ENCODE measurements at places on chromosomes 6 and 20. TPM values are rescaled to one million over a fixed set of nuclear protein-coding genes. Genes with fewer than 3 reads are reported as not detected.

DNA sequence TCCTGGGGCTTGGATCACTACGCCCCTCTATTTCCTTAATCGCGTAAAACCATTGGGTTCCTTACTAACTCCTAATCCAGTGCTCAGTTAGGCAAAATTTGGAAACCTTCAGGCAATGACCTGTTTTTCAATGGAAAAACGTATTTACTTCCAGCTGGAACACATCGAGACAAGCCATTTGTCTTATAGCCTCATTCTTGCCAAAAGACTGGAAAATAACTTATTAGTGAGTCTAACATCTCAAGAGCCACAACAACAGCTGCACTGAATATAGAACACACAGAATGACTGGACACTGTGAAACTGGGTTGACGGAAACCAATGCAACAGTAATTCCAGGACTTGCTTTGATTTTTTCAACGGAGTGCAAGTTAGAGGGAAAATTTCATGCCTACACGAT lies 125.2 kb upstream of the MAP3K7 start:
- H3K4me3 ChIP-seq = no peak overlapping the region
- no peak overlapping the region for H3K27ac ChIP-seq
- no peaks in the 10 kb centered on the region for H3K27me3 ChIP-seq
- H3K36me3 ChIP-seq = no peaks in the 10 kb centered on the region

GRCh38 chr6:136658711-136659110 lies 108.5 kb upstream of the MAP7 start:
- DNase-seq = no peak
- H3K36me3 ChIP-seq = no peaks in the 10 kb centered on the region
- H3K4me1 ChIP-seq = no peaks in the 10 kb centered on the region
- no peak overlapping the region for H3K4me3 ChIP-seq

DNA sequence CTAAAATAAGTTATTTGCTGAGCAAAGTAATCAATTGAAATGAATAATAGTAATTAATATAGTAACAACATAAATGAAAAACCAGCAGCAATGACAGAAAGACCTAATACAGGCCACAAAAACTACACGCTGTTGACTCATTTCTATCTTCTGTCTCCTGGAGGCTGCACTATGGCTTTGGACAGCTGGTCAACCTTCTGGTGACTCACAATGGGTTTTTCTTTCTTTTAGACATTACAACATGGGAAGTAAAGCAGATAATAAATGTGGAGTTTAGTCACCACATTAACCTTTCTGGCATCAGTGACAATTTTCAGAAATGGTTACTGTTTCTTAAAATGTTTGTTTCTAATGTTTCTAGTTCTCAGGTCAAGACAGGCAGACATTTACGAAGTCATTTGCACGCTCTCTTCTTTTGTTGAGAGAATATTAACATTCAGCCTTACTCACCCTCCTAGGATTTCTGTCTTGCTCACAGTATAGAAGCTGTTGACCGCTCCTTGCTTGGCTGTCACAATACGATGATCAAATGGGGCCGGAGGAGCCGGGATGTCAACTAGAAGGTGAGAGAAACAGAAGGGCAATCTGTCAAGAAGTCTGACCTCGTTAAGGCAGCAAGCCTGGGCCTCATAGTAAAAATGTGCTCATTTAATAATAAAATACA lies 62.2 kb downstream of the MYLK4 start:
- no peak overlapping the region for H3K27ac ChIP-seq
- H3K4me1 ChIP-seq = no peaks in the 10 kb centered on the region
- H3K27me3 ChIP-seq = no peaks in the 10 kb centered on the region
- no peak overlapping the region for H3K4me3 ChIP-seq
- H3K36me3 ChIP-seq = no peaks in the 10 kb centered on the region

GRCh38 chr20:52948491-52948890 lies 23.7 kb upstream of the TSHZ2 start:
- no peak overlapping the region for H3K4me3 ChIP-seq
- DNase-seq = no peak

GRCh38 chr6:4587171-4587570 lies 189.0 kb upstream of the CDYL start:
- peaks cover under 1% of the 10 kb centered on the region for H3K4me1 ChIP-seq
- no peaks in the 10 kb centered on the region for H3K36me3 ChIP-seq
- H3K4me3 ChIP-seq = no peak overlapping the region
- DNase-seq = no peak
- no peaks in the 10 kb centered on the region for H3K27me3 ChIP-seq

DNA sequence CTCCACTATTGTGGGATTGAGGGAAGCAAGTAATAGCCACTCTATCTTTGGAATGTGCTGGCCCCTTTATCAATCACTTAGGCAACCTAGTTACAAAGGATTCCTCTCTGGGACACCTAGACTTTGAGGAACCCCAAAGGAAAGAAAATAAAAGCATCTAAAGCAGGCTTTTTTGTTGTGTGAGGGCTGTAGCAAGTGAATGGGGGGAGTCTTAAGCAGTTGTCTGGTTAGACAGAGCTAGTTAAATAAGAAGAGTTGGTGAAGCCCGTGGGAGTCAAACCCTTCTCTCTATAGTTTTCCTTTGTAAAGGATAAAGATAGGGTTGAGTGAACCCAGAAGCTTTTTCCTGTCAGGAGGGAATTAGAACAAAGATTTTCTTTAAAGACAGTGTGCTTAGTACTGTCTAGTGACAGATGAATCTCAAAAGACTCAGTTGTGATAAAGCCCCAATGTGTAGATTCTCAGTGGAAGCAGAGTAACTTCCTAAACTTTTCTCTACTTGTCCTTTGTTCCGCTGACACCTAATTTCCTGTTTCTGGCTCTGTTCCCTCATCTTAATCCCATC lies 63.3 kb downstream of the HDGFL1 start:
- H3K36me3 ChIP-seq = no peaks in the 10 kb centered on the region
- no peak for DNase-seq
- H3K27me3 ChIP-seq = no peaks in the 10 kb centered on the region
- no peaks in the 10 kb centered on the region for H3K4me1 ChIP-seq
- H3K4me3 ChIP-seq = no peak overlapping the region

DNA sequence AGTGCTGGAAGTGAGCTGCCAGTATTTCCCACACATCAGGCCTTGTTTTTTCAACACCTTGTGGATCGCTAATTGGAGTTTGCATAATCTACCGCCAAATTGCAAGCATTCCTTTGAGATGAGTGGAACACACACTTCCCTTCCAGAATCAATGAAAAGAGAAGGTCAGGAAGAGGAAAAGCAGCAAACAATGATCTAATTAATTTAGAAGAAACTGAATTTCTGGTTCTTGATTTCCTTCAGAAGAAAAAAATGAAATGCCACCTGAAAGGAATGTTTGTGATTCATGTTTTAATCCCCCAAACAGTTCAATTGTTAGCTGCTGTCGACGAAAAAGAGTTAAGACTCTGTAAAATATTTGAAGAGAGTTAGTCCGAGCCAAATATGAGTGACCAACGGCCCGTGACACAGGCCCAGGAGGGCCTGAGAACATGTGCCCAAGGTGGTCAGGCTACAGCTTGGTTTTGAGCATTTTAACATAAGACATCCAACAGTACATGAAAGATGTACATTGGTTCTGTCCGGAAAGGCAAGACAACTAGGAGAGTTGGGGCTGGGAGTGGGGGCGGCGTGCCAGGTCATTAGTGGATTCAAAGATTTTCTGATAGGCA lies 182.3 kb downstream of the MTFR2 start:
- no peaks in the 10 kb centered on the region for H3K27me3 ChIP-seq
- H3K4me1 ChIP-seq = no peaks in the 10 kb centered on the region
- H3K27ac ChIP-seq = peak overlapping the region; percentile 38
- no peak for DNase-seq
- no peak overlapping the region for H3K4me3 ChIP-seq
- H3K36me3 ChIP-seq = no peaks in the 10 kb centered on the region

GRCh38 chr6:148027201-148027600 lies 315.4 kb upstream of the SASH1 start:
- no peaks in the 10 kb centered on the region for H3K4me1 ChIP-seq
- H3K36me3 ChIP-seq = no peaks in the 10 kb centered on the region
- no peak overlapping the region for H3K4me3 ChIP-seq

DNA sequence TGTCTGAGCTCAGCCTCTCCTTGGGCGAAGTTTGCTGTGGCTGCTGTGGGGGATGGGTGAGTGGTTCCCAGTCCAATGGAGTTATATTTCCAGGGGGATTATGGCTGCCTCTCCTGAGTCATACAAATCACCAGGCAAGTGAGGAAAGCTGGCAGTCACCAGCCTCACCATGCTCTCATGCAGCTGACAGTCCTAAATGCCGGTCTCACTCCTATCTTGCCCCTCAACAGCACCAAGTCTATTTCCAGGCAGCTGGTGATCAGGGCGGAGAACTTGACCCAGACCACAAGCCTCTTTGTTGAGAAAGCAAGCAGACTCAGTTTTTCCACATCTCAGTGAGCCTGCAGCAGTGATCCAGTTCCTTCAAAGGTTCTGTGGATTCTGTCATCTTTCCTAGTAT lies 98.9 kb downstream of the TBC1D32 start:
- H3K4me1 ChIP-seq = no peaks in the 10 kb centered on the region
- no peaks in the 10 kb centered on the region for H3K36me3 ChIP-seq
- H3K4me3 ChIP-seq = no peak overlapping the region
- no peak overlapping the region for H3K27ac ChIP-seq
- H3K27me3 ChIP-seq = no peaks in the 10 kb centered on the region

DNA sequence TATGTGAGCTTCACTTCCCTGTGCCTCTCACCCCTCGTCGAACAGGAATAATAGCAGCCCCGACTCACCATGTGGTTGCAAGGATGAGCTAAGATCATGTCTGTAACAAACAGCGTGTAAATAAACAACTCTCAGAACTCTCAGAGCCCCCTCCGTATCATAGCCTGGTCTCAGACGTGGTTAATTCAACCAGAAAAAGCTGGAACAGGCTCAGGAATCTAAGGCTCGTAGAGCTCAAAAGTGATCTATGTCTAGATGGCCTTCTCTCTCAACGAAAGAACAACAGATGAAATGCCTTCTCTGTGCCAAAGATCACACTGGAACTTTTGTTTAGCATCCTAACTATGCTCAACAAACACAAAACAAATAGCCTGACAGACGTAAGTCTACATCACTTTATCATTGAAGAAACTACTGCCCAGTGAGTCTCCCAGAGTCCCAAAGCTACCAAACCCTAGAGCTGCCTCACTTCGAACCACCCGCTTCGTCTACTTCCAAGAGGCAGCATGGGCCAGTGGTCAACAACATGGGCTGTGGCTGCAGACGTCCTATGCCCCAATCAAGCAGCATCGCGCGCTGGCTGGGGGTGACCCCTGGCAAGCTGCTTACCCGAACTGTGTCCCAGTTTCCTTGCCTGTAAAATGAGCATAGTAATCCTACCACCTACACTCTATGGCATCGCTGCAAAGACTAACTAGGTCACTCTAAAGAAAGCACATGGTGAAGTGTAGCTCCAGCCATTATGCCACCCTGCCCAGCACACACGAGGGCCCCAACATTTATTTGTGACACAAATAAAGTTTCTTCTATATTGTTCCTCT lies 35.1 kb downstream of the NFATC2 start:
- H3K27ac ChIP-seq = no peak overlapping the region
- DNase-seq = no peak
- H3K27me3 ChIP-seq = no peaks in the 10 kb centered on the region
- H3K36me3 ChIP-seq = no peaks in the 10 kb centered on the region

GRCh38 chr6:160116411-160116810 lies 5.2 kb upstream of the SLC22A1 start:
- peaks cover 44% of the 10 kb centered on the region for H3K36me3 ChIP-seq
- no peak for DNase-seq
- H3K27ac ChIP-seq = no peak overlapping the region
- H3K4me1 ChIP-seq = no peaks in the 10 kb centered on the region

- DNase-seq = no peak
- no peak overlapping the region for H3K4me3 ChIP-seq
- no peaks in the 10 kb centered on the region for H3K36me3 ChIP-seq
- no peaks in the 10 kb centered on the region for H3K27me3 ChIP-seq
Measured at GRCh38 chr6:66965227-66965626, 1258.2 kb upstream of the EYS start.

DNA sequence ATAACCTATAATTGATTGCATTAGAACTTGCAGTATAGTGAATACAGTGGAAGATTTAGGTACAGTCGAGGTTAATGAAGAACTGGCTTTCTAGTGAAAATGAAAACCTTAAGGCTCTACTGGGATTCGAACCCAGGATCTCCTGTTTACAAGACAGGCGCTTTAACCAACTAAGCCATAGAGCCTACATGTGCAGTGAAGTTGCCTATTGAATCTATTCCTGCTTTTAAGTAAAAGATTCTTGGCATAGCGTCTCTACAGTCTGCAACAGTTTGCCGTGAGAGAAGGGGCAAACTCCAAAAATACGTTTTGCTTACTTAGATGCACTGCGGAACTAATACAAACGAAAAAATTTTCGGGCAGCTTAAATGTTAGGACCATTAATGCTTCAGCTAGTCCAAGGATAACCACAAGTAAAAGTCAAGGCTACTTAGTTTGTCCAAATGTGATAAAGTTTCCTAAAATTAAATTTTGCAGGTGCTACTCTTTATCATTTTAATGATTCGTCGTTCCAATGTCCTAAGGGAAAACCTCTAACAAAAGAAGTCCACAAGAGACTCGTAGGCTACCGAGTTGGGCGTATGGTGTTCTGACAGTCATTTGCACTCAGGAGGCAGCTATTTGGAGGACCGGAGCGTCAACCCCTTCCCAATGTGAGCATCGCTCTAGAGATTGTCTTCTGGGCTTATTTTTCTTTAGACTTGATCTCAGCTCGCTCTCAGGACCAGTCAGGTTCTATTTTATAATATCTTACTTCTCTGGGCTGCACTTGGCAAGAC lies 31.3 kb upstream of the ZSCAN23 start:
- H3K27ac ChIP-seq = no peak overlapping the region
- H3K36me3 ChIP-seq = no peaks in the 10 kb centered on the region
- no peaks in the 10 kb centered on the region for H3K4me1 ChIP-seq
- H3K4me3 ChIP-seq = no peak overlapping the region
- no peak for DNase-seq

SIRPG gene
- 1.7 TPM for total RNA-seq

PRKN gene
- total RNA-seq = 3.4 TPM

VPS16 gene
- total RNA-seq = 29.9 TPM

CST4 gene
- total RNA-seq = not detected

ADGRB3 gene
- total RNA-seq = 0.18 TPM

HLA-DOA gene
- total RNA-seq = 2.6 TPM

CBFA2T2 gene
- 11.0 TPM for total RNA-seq

TBXT gene
- total RNA-seq = not detected

FAM210B gene
- total RNA-seq = 17.7 TPM

Measured in esophagus squamous epithelium (tissue), 5 donors.